ENCODE measurements at places on chromosomes 4 and X.

GRCh38 chr4:73988061-73988460 lies at the start of gene PPBP:
PPBP (minus strand) TSS chr4:73988190; CDS start chr4:73988103, 87 bp downstream.
- DNase-seq, result no peak

DNA sequence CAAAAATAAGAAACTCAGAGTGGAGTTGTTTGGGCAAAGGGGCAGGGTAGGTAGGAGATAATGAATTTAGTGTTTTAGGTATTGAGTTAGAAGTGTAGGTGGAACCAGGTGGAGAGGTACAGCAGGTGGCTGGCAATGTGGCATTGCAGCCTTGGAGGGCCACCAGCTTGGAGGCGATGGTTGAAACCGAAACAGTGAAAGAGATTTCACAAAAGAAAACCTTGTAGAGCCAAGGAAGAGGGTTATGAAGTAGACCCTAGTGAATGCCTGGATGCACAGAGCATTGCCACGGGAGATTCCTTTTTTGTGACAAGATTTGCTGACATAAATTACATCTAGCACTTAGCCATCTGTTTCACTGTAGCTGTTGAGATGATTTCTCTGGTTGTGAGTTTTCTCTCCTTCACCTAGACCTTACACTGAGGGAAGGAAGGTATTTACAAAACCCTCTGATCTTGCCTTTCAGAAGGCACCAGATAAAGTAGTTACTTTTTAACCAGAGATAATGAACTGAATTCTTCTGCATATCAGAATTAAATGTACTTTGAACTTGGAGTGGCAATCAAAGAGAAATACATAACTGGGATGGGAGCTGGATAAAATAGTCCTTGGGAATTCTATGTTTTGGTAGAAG lies 104.1 kb upstream of the CASK start:
- no peak for DNase-seq

GRCh38 chr4:152308951-152309350 lies 226.9 kb downstream of the FBXW7 start:
- no peak for DNase-seq

DNA sequence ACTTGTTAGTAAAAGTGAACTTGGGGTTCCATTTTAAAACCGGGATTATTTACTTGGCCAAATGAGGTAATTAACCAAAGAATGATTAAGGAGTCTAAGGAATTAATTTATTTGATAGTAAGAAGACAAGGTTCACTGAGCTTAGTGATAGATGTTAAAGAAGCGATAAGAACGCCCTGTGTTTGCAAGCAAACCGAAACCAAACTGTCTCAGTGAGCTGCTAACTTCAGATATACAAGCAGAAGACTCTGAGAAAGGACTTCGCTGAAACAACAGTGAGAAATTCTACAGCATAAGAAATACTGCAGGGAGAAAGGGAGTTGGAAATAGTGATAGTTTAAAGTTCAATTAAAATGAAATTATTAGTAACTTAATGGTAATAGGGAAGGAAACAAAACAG lies 37.6 kb upstream of the SHISA3 start:
- no peak for DNase-seq

- no peak for DNase-seq
Observed at GRCh38 chr4:26570596-26570995, 13.3 kb upstream of the TBC1D19 start.

DNA sequence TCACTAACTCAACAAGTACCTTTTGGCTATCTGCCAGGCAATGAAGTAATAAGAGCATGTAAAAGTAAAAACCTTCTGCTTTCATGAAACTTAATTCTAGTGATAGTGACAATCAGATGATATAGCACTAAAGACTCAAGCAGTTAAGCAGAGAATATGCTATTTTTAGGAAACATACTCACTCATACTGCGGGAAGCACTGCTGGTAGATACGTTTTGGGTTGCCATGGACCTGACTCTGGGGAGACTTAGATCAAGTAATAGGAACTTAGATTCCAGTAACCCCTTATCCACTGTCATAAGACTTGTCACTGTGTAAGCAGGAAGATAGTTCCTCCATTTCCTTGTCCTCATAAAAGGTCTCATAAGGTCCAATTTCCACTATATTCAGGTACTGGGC lies 386.3 kb downstream of the DMD start:
- no peak for DNase-seq

- no peak for DNase-seq
Observed at GRCh38 chr4:142846729-142847596, 862 bp upstream of the INPP4B start.

DNA sequence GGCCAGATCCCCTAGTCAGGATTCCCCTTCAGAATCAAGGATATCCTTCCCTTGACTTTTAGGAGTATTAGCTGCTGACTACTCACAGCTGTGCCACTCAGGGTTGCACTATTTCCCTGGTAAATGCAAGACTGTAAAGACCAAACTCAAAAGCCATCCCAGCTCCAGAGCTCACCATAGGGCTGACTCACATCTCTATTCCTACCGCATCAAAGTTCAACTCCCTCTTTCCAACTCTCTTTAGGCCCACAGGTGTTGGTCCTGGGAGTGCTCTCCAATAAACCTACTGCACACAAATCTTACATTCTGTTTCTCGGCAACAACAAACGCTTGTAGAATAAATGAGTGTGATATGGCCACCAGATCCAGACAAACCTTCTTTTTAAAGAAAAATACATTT lies 109.6 kb downstream of the PPP3CA start:
- no peak for DNase-seq

DNA sequence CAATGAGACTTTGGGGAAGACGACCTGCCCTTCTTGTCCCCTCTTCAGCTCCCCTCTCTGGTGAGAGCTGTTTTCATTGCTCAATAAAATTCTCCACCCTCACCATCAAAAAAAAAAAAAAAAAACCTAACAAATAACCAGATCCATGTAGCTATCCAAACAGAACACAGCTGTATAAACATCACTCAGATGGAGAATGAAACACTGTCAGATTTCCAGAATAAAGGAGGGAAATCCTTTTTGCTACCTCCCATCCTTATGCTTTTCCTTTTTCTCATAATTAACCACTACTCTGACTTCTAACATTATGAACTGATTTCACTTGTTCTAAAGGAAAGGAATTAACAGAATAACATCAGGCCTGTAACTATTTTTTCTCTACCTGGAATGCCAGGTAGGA lies 155.6 kb downstream of the PPP4R3C start:
- no peak for DNase-seq

GRCh38 chr4:15737255-15737654 lies 34.4 kb downstream of the BST1 start:
- no peak for DNase-seq

- DNase-seq, result no peak
Observed at GRCh38 chr4:158728236-158728635, 5.0 kb upstream of the PPID start.

GRCh38 chrX:72245461-72246089 lies 6.7 kb upstream of the ERCC6L start:
- peak; percentile 61 for DNase-seq

DNA sequence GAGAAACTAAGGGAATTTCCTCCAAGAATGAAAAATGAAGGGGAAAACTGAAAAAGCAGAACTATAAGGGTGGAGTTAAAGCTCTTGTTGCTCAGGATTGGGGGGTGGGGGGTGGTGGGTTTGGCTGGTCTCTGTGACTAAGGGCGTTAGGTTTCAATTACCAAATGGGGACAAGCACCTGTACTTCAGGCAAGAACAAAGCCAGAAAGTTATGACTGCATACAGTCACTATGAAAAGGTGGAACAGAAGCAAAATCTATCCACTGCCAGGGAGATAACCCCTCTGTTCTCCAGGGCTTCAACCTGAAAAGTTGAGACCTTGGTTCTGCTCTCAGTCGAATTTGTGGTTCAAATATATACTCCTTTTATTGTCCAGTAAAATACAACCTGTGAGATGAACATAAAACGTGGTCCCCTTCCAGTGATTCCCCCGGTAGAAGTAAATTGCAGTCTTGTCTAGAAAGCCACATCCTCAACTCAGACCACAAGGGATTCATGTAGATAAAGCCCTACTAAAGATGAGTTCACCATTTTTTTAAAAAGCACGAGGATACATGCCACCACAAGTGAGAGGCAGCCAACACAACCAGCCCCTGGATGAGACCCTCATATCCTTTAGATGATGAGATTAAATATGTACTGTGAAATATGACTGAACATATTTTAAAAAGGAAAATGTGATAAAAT lies 257.1 kb upstream of the RPS6KA3 start:
- no peak for DNase-seq

- no peak for DNase-seq
Observed at GRCh38 chrX:140744085-140744484, 34.5 kb downstream of the LINC00632 start.

- peak; percentile 13 for DNase-seq
Observed at GRCh38 chrX:27915617-27916016, 65.6 kb downstream of the DCAF8L1 start.

GRCh38 chr4:80079255-80079923 lies 6.4 kb upstream of the ANTXR2 start:
- DNase-seq, result no peak

DNA sequence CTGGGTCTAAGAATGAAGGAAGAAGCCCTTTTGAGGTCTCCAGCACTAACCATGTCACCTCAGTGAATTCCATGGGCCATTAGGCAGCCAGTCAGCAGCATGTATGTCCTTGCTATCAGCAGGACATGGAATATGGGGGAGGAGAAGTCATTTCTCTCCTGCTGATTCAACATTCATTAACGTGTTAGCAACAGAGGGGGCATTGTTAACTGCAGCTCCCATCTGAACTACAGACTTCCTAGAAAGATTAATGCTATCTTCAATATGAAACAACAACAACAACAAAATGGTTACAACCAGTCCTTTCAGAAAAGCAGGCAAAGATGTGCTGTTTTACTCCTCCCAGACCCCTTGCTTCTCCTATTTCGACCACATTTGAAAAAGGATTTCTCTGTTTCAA lies 120.4 kb upstream of the SLC34A2 start:
- DNase-seq, result no peak

GRCh38 chrX:15860921-15861320 lies 6.3 kb upstream of the AP1S2 start:
- DNase-seq, result no peak

- no peak for DNase-seq
Observed at GRCh38 chrX:8914681-8915080, 113.5 kb upstream of the FAM9A start.

DNA sequence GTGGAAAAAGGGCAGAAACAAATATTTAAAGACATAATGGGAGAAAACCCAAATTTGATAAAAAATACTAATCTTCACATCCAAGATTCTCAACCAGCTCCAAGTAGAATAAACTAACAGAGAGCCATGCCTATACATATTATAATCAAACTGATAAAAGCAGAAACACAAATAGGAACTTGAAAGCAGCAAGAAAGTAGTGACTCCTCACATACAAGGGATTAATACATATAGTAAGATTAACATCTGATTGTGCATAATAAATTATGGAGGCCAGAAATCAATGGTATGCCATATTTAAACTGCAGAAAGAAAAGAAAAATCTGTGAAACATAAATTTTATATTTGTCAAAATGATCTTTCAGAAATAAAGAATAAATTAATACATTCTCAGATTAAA lies 454.3 kb upstream of the PCDH10 start:
- DNase-seq, result no peak

GRCh38 chr4:143336781-143337599 lies at the start of gene GAB1:
GAB1 (plus strand) TSS chr4:143336876; CDS start chr4:143337189, 313 bp downstream.
- peak; percentile 85 for DNase-seq

All from fibroblast of skin of scalp (primary cell).